Stimulated activated CD4-positive, alpha-beta T cell treated with anti-CD3 and anti-CD28 coated beads, TNF-alpha, amount 100 ng/mL, for 24 hours (primary cell): ENCODE measurements at places on chromosomes 6 and 20.

DNA sequence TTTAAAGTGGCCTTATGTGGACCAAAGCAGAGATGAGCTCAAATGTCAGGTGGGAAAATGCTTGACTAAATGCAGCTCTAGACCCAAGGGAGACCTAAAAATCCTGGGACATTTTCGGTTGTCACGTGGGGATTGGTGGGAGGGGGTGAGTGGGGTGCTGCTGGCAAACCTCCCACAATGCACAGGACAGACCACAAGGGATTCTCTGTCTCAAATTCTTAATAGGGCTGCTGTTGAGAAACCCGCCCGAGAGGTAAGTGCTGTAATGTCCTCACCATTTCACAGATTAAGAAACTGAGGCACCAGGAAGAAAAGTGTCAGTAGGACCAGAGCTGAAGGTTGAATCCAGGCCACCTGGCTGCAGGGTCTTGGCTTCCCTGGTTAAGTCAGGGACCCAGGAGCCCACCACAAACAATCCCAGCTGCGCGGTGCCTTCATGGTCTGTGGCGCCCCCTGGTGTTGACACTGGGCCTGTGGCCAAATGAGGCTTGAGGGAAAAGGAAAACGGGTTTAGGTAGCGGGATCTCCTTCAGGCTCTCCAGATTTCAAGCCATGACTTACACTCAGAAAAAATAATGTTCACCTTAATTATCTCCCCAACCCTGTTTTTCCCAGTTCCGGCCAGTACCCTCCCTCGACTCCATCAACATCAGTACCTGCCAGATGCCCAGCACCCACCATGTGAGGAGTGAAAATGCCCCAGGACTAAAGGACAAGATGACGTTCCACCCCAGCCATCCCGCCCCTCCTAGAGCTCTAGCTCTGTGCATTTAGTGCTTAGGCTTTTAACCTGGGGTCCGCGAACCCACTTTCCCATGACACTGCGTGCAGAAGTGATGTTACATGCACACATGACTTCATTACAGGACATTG, 7.2 kb downstream of the HLA-G start:
- DNase-seq: no peak

GRCh38 chr6:105537981-105538578, 135.2 kb upstream of the PREP start:
- no peak for DNase-seq

DNA sequence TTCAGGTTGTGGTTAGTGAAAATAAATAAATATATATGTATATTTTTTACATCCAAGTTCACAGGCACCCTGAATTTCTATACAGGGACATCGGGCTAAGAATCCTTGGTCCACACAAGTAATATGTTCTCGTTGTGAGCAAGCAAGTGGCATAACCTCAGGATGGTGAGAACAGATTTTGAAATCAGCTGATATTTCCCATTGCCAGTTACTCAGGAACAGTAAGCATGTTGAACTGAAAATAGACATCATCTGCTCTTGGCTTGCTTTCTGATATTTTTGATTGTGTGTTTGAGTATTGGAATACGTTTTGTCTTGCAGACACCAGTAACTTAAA, 87.7 kb downstream of the TRMT6 start:
- DNase-seq: no peak

GRCh38 chr20:45752746-45753145, 30.6 kb downstream of the SPINT4 start:
- DNase-seq: peak; percentile 11

GRCh38 chr20:10906834-10907233, 233.0 kb upstream of the JAG1 start:
- DNase-seq: no peak

- no peak for DNase-seq
Observed at GRCh38 chr6:28600245-28600644, 74.6 kb downstream of the GPX5 start.

DNA sequence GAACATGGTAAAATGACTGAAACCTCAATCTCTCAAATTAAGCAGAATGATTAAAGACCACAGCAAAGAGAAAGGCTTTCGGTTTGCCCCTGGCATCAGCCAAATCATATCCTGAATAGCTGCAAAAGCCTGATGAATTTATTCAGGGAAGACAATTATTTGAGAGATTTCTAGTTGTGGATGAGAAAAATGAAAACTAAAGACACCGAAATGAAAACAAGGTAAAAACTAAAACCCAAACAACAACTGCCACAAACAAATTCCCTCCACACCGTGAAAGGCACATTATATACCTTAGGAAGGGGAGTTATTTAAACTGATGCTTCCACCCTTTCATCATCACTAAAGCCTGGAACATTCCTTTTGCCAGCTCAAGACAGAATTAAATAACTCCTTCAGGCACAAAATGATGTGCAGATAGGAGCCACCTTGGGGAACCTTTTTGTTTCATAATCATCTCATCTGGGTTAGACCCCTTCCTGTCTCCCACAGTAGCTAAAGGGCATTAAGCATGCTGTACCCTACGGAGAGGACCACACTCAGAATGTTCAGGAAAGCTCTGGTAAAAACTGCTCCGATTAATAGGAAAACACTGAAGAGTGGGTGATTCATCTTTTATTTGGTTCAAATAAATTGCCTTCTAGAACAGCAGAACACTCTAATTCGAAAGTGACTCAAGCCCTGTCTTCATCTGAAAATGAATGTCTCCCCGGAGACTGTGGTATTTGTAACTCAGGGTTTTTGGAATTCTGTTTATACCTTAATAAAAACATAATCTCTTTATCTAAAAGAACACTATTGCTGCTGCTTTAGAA, 9.1 kb upstream of the ANKRD60 start:
- DNase-seq: no peak

GRCh38 chr6:126199466-126199865, 140.4 kb upstream of the CENPW start:
- DNase-seq: no peak

DNA sequence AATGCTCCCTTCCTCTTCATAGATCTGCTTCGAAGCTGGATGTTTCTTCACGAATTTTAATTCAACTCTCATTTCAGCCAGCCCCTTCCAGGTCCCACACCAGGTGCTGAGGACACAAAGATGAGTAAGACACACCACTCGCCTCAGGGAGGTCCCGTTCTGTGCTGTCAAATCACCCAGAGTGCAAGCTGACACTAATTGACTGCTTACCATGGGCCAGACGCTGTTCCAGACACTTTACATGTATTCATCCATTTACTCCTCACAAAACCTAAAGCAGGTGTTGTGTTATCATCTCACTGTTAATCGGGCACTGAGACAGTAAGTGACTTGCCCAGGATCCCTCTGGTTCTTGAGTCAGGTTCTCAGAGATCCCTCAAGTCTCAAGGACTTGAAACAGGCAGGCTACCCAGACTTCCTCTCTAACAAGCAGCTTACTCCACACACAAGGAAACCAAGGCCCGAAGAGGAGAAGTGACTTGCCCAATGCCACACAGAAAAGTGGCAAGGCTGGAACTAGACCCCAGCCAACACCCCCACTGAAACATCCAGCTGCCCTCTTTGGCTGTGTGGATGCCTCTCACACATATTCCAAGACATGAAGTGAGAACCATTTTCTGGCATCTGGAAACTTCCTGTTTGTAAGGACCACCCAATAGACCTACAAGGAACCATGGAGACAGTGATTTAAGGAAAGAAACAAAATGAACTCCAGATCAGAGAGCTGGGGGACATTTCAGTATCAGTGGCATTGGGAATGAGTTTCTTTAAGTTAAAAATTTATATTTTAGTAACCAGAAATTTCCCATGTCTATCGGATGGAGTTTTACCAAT, 174.5 kb downstream of the CDC5L start:
- no peak for DNase-seq

- no peak for DNase-seq
Observed at GRCh38 chr20:20216941-20217340, 151.0 kb upstream of the INSM1 start.

DNA sequence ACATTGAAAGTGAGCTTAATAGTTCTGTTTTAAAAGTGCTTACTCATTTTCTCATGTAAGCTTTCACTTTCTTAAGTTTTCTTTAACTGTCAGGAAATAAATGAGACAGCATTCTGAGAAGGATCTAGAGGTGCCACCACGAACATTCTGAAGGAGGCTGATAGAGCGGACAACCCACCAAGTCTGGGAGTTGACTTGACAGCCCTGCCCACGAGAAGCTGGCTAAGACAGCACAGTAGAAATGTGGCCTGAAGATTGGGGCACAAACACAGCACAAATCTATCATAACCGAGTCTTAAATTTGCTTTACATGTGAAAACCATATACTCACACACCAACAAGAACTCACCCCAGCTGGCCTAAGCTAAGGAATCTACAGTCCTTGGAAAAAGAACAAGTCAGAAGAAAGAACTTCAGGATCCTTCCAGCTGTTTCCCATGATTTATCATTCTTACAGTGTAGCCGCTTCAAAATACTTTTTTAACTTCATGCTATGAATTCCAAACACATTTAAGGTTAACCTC, 144.2 kb upstream of the TNFAIP3 start:
- no peak for DNase-seq

DNA sequence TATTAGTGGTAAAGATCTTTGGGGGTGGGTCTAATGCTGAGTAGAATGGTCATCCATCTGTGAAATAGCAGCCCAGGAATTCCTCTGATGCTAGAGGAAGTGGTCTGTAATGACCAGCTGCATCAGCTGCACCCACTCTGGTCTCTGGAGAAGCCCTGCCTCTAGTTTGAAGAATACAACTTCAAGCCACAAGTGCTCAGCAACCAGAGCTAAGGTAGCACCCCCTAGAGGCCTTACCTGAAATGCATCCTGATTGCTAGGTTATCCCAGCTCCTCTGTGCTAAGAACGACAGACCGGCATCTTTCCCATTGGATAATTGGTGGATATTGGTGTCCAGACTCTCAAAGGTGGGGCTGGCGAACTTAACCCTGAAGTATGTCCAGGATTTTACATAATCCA, 58.2 kb downstream of the DNAH8 start:
- DNase-seq: no peak

GRCh38 chr6:159086033-159086618, 41.3 kb upstream of the TAGAP start:
- DNase-seq: no peak

DNA sequence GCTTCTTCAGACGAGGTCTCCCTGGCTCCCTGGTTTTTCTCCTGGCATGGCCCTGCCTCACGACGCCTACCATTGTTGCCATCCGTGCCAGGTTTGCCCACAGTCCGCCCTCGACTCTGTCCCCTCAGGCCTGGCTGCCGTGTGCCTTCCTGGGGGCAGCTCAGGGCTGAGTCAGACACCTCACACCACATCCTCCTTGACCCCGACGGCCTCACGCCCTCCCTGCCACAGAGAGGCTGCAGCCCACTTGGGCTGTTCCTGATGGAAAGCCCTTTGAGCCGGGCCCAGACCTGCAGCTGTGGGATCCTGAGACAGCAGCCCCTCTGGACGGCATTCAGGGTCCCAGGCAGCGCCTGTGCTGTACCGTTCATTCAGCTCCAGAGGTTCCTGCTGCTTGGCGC, 108.3 kb downstream of the PSMB1 start:
- no peak for DNase-seq

DNA sequence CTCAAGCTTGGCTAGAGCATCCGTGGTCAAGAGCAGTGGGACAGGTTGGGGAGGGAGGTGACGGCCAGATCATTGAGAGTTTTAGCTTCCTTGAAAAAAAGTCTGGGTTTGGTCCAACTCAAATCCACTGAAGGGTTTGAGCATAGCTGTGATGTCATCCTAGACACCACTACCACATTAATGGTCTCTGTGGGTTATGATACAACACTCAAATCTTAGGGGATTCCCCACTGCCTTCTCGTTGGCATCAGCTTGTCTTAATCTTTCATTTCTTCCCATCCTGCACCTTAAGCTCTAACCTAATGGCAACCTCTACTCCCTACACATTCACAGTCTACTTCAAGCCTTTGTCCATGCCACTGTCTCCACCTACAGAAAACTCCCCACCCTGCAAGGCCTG, 77.3 kb downstream of the BMP6 start:
- DNase-seq: no peak

DNA sequence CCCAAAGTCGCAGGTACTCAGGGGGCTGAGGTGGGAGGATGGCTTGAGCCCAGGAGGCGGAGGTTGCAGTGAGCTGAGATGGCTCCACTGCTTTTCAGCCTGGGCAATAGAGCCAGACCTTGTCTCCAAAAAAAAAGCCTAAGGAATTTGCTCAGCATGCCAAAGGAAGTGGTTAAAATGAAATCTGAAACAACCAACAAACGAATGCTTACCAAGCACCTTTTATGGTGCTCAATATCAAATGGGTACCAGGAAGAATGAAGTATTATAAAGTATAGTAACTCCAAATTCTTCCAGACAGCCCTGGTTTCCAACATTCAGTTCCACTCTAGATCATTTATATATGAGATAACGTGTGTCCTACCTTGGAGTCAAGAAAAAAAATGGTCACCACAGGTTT, 14.0 kb downstream of the GMDS start:
- no peak for DNase-seq

DNA sequence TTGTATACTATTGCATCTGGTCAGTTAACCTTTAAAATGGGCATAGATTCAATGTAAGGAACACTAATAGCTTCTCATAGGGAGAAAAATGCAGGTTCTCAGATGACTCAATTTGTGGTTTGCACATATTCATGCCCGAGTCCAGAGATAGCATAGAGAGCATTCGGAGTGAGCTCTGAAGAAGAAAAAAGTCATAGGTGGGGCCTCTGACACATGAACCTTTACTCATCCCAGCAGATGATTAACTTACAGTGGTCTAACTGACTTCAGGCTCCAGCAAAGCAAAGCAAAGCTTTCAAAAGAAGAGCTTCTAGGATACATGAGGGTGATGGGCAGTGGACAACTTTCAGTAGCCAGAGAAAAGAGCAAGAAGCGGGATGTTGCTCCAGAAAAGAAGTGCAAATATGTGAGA, 55.3 kb upstream of the BTN3A2 start:
- DNase-seq: no peak

DNA sequence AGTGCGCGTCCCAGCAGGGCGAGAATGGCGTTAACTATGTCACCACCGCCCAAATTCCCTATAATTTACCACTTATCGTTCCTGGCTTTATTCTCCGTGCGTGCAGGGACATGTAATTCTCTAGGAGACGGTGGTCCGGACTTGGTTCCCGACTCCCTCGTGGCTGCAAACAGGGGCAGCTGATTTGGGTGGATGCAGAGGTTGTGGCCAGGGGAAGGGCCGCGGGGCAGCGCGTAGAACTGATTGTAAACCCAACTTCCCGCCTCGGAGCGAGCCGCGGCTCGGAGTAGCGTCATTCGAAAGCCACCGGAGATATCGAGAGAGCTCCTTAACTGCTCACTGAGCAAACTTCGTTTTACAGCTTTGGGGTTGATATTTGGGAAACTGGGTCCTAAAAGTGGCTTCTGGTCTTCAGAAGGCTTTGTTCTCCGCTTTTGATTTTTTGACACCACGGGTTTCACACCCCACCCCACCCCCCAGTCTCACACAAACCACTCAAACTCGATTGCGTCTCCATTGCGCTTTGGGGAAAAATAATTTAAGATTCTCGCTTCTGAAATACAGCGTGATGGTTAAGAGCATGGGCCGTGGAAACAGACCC, 17.5 kb upstream of the ZSCAN9 start:
- DNase-seq: no peak

GRCh38 chr6:136303516-136303915, 13.9 kb upstream of the BCLAF1 start:
- DNase-seq: no peak

GRCh38 chr20:54350415-54350814, 125.0 kb upstream of the DOK5 start:
- no peak for DNase-seq
